AG09309 (cell line): ENCODE measurements at places on chromosomes 11 and 22.

- DNase-seq = no peak
Measured at GRCh38 chr11:108766596-108767173, 101.8 kb downstream of the DDX10 start.

- DNase-seq = no peak
Measured at GRCh38 chr11:128468111-128468510, 119.2 kb downstream of the ETS1 start.

DNA sequence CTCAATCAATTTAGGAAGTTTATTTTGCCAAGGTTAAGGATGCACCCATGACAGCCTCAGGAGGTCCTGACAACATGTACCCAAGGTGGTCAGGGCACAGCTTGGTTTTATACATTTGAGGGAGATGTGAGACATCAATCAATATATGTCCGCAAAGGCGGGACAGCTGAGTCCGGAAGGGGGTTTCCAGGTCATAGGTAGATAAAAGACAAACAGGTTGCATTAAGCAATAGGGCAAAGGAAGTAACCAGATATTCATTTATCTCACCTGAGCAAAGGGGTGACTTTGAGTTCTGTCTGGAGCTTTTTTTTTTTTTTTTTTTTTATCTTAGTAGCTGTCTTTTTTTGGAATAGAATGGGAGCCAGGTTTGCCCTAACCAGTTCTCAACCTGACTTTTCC lies 2.0 kb upstream of the TRIM34 start:
- no peak for DNase-seq

DNA sequence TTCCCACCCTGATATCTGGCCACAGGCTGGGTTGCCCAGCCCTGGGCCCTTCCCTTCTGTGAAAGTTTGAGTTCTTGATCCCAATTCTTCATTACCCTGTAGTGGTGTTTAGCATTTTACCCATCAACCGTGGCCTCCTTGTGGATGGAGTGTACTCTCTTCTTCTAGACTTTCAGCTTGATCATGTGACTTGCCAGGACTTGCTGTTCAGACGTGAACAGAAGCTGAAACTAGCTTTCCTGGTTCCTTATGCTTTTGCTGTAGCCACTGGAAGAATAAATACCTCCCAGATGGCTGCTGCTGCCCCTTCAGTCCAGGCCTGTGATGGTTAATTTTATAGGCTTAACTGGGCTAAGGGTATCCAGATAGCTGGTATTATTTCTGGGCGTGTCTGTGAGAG lies 32.7 kb upstream of the DAGLA start:
- DNase-seq = no peak

- DNase-seq = no peak
Measured at GRCh38 chr11:73321604-73322381, 13.7 kb downstream of the ARHGEF17 start.

GRCh38 chr11:12259956-12260355 lies 117.4 kb upstream of the PARVA start:
- no peak for DNase-seq

GRCh38 chr11:122068837-122069236 lies 47.2 kb downstream of the BLID start:
- DNase-seq = no peak

DNA sequence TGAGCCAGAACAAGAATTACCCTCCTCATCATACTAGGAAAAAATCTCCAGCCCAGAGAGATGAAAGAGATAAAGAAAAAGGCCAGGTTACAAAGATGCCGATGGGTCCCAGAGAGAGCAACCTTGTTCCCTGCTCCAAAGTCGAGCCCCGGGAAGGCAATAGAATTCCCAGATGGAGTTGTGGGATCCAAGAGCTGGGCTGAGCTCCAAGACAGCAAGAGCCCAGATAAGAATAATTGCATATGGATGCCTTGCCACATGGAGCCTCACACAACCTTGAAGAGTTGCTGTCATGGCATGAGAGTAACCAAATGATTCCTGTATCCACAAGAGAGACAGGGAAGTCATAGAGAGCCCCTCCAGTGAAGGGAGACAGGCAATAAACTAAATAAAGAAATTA lies 30.9 kb downstream of the IL10RA start:
- DNase-seq = no peak

DNA sequence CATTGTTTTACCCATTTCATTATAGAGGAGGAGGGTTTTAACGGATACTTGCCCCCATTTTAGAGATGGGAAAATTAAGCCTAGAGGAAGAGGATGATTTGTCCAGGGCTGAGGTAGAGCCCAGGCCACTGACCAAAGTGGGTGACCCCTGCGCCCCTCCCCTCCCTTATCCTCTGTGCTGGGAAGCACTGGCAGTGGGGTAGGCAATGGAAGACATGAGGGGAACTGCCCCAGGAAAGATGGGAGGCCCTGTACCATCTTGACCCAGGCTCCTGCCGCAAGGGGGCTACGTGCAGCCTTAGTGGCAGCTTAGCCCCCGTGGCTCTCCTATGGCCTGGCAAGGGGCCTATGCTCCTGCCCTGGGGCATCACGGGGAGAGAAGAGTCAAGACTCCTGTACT lies 76.4 kb upstream of the MYOD1 start:
- no peak for DNase-seq
